ENCODE measurements at places on chromosomes 1 and 21.
A peak's percentile ranks its signal among the peaks of the same experiment; 100 is the strongest.

DNA sequence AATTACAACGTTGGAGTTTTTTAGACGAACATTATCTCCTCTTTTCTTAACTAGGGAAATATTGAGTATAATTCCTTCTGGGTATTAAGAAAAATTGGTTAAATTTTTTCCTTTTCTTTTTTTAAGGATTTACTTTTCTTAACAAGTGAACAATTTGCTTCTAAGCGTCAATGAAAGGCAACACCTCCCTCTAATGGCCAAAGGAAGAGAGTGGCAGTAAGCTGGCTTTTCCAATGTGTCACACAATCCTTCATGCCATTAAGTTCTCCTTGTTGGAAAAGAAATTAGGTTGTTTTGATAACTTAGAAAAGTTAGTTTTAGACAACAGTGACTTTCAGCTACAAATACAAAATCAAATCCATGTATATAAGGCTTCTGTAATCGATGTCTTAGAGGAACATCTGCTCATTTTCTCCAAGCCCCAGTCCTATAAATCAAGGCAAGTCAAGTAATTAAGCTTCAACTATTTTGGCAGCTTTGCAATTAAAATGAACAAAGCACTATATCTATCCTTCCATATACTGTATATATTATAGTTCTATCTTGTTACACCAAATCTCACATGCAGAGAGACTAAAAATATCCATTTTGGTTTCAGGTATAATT lies 62.8 kb downstream of the EDEM3 start:
- DNase-seq = no peak

DNA sequence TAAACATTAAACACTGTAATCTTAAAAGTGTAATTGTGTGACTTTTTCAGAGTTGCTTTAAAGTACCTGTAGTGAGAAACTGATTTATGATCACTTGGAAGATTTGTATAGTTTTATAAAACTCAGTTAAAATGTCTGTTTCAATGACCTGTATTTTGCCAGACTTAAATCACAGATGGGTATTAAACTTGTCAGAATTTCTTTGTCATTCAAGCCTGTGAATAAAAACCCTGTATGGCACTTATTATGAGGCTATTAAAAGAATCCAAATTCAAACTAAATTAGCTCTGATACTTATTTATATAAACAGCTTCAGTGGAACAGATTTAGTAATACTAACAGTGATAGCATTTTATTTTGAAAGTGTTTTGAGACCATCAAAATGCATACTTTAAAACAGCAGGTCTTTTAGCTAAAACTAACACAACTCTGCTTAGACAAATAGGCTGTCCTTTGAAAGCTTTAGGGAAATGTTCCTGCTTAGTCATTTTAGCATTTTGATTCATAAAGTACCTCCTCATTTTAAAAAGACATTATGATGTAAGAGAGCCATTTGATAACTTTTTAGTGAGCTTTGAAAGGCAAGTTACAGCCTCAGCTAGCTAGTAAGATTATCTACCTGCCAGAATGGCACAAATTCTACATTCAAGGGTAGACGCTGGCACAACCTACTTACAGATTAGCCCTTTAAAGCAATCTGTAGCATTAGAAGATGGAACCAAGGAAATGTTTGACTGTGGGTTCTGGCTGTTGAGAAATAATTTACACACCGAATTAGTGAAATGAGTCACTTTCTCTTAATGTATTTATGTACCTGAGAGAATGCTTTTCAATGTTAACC lies 9.4 kb downstream of the SOD1 start:
- DNase-seq = no peak

DNA sequence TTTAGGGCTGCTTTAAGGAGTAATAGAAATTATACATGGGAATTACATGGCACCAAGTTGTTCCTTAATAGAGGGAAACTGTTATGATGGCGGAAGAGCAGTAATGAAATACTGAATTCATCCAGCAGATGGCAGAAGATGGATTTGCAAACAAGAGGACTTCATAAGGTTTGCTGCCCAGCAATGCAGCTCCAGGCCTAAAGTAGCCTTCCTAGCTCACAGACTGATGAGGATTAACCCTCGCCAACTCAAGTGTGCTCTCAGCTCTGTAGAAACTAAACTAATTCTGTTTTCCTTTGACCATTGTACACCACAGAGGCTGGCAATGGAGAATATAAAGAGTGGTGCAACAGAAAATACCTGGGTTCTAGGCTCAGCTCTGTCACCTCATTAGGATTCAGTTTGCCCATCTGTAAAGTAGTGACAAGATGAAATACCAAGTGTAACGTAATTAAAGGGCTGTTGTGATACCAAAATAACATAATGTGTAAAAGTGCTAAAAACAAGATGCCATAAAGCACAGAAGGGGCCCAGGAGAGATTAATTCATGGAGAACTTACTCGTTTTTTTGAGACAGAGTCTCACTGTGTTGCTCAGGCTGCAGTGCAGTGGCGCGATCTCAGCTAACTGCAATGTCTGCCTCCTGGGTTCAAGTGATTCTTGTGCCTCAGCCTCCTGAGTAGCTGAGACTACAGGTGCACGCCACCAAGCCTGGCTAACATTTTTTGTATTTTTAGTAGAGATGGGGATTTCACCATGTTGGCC lies 102.4 kb upstream of the SERBP1 start:
- DNase-seq = no peak

- DNase-seq = peak; percentile 79
Observed at GRCh38 chr1:206905295-206906164, 8.3 kb downstream of the IL24 start.
